ENCODE measurements at places on chromosomes 7 and 10.

DNA sequence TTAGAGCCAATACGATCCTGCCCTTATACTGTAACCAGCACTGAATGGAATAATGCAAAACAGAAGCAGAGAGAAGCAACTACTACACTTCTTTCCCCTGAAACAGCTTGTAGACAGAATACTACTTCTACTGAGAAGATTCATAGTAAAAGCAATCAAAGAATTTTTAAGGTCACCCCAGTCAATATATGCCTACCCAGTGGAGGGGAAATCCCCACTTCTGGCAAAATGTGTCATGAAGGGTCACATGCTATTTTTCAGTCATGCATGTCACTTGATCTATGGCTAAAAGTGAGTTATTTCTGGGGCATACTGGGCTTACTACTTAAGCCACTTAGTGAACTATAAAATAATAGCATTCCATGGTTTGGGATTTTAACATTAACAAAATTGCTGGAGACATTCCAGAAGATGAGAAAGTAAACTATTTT, 25.6 kb downstream of the IRF5 start:
- DNase-seq: no peak

DNA sequence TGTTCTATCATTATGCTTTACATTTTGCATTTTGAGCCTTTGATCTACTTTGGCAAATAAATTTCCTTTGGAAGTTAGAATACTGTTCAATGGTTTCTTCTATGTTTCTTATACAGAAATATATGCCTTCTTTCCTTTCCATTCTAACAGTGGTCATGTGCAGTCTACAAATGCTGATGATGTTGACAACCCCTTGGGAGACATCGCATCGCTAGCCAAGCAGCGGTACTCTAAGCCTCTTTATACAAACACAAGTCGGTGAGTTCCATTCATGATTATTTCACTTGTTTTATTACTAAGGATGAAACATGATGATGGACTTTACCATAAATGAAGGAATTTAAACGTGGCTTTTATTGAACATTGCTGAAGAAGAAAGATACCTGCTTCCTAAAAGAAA, 48.1 kb upstream of the ZPBP start:
- DNase-seq: no peak

DNA sequence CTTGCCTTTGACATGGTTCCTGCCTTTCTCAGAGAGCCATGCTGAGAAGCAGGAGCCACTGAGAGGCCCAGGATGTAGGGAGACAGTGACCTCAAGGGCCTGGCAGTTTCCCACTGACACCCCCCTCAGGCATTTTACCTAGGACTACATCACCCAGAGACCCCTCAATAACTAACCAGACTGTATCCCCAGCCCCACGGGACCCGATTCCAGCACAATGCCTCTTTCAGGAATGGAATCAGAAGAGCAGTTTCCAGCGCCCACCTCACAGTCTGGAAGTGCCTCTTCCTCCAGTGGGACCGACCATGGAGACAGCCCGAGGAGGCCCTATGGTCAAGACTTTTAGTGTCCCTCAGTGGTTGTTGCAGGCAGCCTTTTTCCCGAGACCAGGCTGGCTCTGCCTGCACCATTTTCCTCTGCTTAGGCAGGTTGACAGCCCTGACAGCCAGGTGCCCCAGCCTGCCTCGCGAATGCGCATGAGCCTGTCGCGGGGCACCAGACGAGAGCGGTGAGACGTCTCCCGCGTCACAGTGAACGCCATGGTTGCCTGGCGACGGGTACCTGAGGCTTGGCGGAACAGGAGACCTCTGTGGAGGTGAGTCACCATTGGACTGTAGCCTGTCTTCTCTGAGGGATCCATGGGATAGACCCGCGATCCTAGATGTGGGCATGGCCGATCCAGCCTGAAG, 28.4 kb upstream of the ZNF273 start:
- no peak for DNase-seq

DNA sequence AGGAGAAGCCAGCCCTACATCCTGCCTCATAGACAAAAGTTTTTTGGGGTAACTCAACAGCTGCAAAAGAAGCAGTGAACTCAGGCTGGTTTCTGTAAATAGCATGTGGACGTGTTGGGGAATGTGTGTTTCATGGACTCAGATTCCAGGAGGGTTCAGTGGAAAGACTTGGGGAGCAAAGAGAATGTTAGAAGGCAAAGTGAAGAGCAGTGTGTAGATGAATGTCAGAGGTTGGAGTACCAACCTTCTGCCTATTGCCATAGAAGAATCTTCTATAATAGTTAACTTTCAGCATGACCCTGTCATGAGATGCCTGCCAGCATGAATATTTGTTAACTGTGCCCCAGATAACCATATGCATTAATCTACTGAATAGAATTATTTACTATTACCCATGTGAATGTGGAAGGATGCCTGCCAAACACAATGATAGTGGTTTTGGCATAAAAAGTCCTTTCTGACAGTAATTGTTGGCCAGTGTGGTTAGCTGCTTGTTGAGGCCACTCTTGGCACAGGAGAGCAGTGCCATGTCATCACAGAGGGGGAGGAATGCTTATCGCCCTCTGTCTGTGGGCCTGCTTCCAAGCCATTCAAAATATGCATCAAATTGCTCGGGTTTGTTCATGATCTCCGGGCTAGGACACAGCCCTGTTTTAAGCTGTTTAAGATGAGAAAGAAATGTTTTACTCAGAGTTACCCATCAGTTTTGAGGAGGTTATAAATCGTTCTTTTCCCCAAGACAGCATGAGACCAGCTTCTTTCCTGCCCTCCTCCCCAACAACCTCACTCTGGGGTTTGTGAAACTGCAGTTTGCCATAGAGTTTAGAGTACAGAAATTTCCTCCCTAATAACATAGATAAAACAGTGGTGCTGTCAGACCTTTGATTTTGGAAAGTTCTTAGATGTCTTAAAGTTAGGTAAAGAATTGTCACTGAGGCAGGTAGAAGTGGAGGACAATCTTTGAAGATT, 165.3 kb downstream of the WNT2 start:
- DNase-seq: peak; percentile 91

DNA sequence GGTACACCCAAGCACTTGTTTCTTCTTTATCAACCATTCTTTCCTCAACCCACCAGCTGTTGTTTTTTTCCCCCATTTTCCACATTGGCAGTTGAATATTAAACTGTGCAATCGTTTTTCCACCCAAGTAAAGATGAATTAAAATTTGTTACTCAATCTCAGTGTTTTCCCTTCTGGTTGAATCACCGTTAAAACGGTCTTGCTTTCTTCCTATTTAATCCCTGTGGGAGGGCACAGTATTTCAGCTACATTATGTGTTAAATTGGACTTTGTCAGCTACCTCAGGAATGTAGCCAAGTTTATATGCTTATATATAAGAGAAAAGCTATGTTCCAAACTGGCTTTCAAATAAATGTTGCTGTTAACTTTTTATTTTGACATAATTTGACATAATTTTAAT, 19.9 kb downstream of the SLC35G1 start:
- DNase-seq: no peak

GRCh38 chr10:78528749-78529204, 495.1 kb downstream of the RPS24 start:
- no peak for DNase-seq

DNA sequence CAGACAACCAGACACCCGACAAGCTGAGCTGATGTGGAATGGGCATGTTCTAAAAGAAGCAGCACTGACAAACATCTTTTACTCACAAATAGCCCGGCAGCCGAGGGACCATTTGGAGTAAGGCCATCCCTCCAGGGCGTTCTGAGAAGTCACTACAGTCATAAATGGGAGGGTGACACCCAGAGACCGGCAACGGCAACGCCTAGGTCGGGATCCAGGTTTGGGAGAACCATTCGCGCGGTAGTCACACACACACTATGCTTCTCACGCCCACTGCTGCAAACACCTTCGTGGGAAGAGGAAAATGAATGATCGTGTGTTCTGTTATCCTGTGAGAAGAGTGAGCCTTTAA, 9.8 kb downstream of the TNS3 start:
- peak; percentile 72 for DNase-seq

DNA sequence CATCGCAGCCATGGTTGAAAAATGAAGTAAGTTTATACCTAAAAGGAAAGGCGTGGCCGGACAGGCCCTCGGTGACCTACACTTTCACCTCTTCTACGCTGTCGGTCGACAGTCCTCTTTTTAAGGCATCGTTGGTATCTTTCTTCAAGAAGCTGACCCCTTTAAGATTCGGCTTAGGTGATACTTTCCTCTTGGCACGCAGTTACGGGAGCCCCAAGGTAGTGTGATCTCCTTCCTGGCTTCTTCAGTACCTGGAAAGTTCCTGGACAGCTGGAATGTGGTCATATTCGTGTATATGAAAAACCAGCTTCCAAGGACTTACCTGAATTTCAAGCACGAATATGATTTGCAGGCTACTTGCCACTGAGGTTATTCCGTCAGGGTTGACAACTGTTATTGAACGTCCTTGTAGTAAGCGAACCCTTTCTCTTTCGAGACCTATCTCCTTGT, 885 bp upstream of the SYPL1 start:
- DNase-seq: no peak

DNA sequence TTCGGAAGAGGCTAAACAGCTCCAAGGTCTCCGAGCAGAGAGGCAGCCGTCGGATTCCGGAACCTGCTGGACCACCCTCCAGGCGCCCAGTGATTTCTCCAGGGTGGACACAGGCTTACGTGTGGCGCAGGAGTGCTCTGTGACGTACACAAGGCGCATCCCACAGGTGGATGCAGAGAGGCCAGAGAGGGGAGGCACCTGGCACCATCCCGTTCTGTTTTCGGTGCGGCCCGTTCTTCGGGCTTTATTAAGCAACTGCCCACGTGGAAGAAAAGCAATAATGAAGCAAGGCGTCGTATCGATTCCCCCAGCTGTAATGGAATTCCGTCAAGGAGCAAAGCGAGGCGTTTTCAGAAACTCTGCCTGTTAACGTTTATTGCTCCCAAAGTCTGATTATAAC, 163.6 kb downstream of the PTPRN2 start:
- no peak for DNase-seq

DNA sequence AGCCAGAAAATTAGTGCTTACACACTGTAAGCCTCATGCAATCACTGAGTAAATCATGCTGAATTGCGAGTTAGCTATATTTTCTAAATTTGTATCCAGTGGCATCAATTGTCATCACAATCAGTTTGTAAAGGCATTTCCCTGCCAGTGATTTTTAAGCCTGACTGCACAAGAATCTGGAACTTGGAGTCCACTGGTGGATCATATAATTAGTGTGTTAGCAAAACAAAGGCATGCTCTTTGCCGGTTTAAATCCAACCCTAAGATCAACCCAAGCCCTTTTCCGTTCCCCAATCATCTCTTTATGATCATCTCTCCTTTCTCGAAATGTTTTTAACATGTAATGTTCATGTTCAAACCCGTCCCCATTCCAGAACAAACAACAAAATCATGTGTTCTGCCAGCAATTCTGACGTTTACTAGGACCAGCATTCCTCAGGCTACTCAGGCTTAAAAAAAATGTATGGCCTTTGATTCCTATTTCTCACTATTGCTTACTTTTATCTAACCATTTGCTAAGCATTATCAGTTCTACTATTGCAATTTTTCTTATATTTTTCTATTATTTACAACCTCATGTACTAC, 649.2 kb downstream of the SORCS1 start:
- no peak for DNase-seq

DNA sequence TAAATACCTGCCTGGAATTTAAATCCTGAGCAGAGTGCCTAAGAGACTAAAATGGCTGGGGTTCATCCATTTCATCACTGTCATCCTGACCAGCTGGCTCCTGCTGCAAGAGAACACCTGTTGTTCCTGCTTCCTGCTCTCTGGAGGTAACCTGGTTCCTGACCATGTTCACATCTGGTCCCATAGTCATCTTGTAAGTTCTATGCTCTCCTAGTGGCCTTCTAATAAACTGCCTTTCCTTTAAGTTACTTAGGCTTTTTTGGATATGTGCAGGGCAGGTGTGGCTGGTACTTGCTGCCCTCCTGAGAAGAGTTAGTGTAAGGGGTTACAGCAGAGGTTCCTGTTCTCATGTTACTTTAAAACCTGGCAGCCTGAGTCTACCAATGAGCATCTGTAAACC, 80.0 kb downstream of the NRCAM start:
- no peak for DNase-seq

DNA sequence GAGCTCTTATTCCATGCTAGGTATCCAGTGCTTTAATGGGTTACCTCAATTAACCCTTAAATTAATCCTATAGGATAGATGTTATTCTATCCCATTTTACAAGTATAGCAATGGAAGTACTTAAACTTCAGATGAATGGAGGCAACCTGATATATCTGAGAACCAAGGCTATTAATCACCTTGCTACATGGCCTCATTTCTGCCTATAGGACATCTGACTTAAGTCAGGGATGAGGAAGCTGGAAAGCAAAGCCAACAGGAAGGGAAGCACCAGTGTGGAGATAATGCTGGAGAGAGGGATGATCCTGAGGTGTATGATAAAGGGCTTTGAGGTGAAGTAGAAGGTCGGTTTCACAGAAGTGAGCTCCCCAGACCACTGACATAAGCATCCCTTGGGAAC, 132.3 kb downstream of the CHN2 start:
- DNase-seq: no peak

Data from foreskin fibroblast (primary cell).